ENCODE measurements at places on chromosomes 5 and 9.

DNA sequence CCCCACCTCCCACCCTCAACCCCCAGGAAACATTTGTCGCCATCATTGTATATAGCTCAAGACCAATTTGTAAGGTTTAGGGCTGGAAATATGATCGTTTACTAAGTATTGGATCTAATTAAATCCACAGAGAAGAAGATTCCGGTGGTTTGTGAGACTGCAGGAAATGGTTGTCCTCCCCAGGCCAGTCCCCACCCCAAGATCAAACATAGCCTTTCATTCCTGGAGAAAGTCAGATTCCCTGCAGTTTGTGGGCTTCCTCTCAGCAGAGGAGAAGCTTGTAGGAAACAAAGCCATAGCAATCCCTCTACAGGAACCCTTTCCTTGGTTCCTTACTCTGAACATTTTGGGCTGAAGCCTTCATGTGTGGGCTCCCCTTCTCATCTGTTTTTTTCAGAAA, 79.2 kb upstream of the TBCA start:
- no peak for DNase-seq

GRCh38 chr9:92775466-92775865, 10.8 kb upstream of the BICD2 start:
- no peak for DNase-seq

DNA sequence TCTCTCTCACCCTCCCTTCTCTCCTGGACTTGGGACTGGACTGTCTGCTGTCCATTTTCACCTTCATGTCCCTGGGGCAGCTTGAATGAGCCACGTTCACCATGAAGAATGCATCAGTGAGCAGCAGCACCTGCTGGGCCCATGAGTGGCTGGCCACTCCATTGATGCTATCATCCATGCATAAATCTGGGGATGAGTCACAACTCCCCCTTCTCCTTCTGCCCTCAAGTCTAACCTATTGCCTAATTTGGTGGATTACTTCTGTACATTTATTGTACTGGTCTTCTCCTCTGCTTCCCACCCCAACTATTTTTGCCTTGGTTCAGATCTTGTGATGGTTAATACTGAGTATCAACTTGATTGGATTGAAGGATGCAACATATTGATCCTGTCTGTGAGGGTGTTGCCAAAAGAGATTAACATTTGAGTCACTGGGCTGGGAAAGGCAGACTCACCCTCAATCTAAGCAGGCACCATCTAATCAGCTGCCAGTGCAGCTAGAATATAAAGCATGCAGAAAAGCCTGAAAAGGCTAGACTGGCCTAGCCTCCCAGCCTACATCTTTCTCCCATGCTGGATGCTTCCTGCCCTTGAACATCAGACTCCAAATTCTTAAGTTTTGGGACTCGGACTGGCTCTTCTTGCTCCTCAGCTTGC, 46.7 kb downstream of the GDNF start:
- no peak for DNase-seq

GRCh38 chr5:83473346-83474160, 2.0 kb downstream of the VCAN start:
- peak; percentile 34 for DNase-seq

DNA sequence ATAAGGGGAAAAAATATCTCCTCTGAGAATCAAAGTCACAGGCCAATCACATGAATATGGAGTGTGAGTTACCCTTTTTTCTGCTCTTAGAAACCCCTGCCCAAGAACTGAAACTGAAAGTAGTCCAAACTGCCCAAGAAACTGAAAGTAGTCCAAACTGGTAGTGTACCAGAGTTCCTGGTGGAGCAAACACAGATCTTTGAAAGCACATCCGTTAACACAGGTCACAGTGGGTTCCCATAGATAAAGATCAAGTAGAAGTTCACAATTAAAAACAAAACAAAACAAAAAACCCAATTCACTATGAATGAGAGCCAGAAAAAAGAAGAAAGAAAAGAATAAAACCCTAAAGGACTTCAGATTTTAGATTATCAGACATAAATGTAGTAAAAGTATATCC, 332.4 kb upstream of the EFNA5 start:
- no peak for DNase-seq

DNA sequence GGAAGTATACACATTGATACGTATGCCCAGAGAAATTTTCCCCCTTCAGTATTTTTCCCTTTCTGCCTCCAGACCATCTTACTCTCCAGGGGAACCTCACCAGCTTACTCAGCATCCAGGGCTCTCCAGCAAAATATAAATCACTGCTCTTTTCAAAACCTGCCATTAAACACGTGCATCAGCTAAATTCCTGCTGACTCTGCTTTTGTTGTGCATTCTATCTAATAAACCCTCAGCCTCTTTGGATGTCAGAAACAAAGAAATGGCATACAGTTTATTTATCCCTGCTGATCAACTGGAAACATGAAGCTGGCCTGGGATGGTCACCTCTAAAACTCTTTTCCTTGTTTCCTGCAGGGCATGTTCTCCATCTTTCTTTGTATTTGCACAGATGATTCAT, 126.8 kb downstream of the TRPM3 start:
- no peak for DNase-seq

GRCh38 chr5:23024470-23024869, 171.3 kb upstream of the CDH12 start:
- DNase-seq, result no peak
